ENCODE measurements at places on chromosomes 5 and 9.

DNA sequence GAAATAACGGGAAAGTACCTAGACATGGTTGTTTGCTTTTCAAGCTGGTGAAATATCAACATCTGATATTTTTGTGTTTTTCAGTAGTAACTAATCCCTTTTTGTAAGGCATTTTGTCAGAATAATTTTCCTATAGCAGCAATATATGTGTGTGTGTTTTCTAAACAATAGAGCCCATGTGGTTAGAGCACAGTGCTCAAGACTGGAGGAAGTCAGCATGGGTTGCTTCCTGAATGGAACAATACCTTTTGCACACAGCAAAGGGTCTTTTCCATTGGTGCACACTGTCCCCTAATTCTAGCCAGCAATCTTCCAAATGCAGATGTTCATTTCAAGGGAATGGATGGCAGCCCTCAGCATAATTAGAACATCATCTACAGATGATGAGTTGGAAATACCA is 270.1 kb downstream of the AOPEP start:
- DNase-seq: no peak

- no peak for DNase-seq
Observed at GRCh38 chr9:26296910-26297572, 595.6 kb downstream of the CAAP1 start.

DNA sequence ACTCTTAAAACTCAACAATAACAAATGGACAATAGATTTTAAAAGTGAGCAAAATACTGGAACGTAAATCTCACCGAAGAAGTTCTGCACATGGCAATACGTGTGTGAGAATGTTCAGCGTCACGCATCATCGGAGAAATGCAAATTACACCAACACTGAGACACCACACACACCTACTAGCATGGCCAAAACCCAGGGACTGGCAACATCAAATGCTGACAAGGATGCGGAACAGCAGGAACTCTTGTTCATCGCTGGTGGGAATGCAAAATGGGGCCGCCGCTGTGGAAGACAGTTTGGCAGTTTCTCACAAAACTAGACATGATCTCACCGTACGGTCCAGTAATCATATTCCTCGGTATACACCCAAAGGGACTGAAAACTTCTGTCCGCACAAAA is 21.6 kb upstream of the CLPTM1L start:
- no peak for DNase-seq

- DNase-seq: no peak
Observed at GRCh38 chr5:54693936-54694657, 176.5 kb downstream of the SNX18 start.

DNA sequence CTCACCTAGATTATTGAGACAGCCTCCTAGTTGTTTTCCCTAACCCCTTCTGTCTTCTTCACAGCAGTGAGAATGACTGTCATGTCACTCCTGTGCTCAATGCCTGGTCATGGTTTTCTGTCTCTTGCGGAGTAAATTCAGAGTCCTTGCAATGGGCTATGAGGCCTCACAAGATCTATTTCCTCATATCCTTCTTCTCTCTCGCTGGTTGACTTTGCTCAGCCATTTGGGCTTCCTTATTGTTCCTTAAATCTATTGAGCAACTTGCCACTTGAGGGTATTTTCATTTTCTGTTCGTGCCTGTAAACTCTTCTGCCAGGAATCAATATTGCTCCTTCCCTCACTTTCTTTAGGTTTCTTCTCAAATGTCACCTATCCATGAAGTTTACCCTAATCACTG is 9.0 kb downstream of the PPP3R2 start:
- no peak for DNase-seq

GRCh38 chr9:109912726-109913460 is 132.9 kb downstream of the PALM2AKAP2 start:
- DNase-seq: no peak

DNA sequence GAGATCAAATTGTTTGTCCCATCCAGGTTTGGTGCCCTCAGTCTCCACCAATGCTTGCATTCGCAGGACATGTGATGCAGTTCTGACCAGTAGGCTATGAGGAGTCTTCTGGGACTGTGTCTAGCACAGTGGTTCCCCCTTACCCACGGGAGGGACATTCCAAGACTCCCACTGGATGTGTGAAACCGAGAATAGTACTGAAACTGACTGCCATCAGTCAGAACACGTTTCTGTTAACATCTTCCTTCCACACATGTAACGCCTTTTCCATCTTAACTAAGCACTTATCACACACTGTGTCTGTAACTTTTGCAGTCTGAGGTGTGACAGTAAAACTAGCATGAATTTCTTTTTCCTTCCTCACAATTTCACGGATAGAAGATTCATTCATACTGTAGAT is 74.7 kb downstream of the PTTG1 start:
- no peak for DNase-seq

- no peak for DNase-seq
Observed at GRCh38 chr9:136599811-136600660, 54.2 kb upstream of the NOTCH1 start.

GRCh38 chr5:115354246-115354645 is 57.8 kb upstream of the CCDC112 start:
- no peak for DNase-seq

GRCh38 chr5:67047160-67047559 is 149.4 kb downstream of the CD180 start:
- DNase-seq: no peak

- no peak for DNase-seq
Observed at GRCh38 chr9:2742214-2742613, 24.9 kb downstream of the KCNV2 start.

DNA sequence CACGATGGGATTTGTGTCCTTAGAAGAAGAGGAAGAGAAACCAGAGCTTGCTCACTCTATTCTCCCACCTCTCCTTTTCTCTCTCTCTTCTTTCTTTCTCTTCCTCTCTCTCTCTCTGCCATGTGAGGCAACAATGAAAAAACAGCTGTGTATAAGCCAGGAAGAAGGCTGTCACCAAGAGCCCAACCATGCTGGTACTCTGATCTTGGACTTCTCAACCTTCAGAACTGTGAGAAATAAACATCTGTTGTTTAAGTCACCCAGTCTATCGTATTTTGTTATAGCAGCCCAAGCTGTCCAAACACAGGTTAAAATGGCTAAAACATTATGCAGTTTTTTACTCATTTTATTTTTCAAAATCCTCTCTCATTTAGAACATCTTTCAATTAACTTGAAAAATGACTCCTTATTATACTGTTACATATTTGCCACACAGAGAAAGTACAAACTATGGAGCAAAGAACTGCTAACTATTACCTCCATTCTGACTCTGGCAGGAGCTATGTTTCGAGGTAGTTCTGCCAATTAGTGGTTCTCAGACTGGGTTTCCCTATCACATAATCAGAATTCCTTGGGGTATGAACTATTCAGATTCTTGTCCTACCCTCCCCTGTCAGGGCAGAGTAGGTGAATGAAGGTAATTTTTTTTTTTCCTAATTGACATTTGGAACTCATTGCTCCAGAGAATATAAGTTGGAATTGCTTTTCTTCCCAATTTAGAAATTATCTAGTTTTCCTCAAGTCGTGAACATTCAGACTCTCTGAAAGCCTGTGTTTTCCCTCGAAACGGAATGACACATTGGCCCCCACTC is 434.6 kb downstream of the ENC1 start:
- DNase-seq: no peak

DNA sequence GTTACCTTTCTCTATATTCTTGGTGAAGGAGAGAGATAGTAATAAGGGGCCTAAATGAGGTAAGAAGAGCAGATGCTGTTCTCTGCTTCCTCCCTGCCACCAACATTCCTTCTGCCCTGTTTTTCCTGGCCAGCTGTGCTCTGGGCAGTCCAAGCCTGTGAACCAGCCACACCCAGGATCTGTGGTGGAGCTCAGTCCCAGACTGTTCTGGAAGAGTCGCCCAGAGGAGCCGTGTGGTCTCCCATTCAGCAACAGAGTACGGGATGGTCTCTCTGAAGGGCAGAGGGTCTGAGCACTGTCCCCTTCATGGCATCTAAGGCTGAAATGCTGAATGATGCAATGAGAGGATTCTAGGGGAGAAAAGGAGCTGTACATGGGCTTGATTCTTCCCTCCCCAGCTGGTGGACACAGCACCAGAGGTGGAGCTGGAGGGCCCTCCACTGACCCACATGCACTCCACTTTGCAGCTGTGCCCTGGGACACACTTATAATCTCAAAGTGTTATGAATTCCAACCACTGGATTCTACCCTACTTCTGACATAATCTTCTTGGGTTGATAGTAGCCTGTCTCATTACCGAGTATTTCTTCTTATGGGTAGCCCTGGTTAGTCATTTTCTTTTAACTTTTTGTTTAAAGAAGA is 70.8 kb upstream of the RPS23 start:
- DNase-seq: no peak

- DNase-seq: no peak
Observed at GRCh38 chr5:91098541-91098940, 284.6 kb downstream of the ARRDC3 start.

GRCh38 chr5:180915924-180916323 is 17.0 kb downstream of the BTNL8 start:
- DNase-seq: no peak

DNA sequence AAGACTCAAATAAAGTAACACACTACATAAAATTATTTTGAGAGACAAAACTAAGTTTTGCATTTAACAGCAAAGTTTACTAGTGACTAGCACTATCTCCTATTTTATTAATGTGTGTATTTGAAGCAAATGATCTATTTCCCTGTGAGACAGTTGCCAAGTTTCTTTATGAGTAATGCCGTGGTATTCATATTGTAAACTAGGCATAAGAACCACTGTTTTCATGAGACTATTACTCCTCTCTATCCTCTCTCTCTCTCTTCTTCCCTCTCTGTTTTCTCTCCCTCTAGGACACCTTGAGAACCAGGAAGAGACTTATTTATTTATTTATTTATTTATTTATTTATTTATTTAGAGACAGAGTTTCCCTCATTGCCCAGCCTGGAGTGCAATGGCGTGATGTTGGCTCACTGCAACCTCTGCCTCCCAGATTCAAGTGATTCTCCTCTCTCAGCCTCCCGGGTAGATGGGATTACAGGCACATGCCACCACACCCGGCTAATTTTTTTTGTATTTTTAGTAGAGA is 61.1 kb downstream of the MLANA start:
- DNase-seq: no peak

DNA sequence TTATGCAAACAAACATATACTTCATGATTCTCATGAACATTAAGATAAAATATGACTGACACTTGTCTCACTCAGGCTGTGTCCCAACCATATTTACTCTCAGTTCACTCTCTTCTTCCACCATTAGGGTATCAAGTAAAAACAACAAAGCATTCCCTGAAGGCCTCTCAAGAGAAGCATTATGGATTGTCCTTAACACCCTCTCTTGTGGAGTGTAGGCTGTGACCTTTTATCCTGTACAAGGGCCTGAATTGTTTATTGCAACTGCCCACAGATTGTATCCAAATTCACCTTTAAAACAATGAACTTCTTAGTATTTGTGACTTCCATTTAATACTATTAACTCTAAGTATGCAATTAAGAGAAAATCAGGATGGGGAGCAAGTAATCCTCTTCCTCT is 78.1 kb downstream of the RICTOR start:
- no peak for DNase-seq

DNA sequence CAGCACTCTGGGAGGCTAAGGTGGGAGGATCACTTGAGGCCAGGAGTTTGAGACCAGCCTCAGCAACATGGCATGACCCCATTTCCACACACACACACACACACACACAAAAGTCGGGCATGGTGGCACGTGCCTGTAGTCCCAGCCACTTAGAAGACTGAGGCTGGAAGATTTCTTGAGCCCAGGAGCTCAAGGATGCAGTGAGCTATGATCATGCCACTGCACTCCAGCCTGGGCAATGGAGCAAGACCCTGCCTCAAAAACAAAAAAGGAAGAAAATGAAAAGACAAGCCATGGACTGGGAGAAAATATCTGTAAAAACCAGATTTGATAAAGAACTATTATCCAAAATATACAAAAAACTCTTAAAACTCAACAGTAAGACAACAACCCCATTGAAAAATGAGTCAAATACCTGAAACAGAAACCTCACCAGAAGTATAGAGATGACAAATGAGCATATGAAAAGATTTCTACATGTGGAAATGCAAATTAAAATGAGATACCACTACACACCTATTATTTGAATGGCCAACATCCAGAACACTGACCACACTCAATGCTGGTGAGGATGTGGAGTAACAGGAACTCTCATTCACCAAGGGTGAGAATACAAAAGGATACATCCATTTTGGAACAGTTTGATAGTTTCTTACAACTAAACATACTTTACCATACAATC is 24.7 kb downstream of the DNAJA1 start:
- DNase-seq: no peak

DNA sequence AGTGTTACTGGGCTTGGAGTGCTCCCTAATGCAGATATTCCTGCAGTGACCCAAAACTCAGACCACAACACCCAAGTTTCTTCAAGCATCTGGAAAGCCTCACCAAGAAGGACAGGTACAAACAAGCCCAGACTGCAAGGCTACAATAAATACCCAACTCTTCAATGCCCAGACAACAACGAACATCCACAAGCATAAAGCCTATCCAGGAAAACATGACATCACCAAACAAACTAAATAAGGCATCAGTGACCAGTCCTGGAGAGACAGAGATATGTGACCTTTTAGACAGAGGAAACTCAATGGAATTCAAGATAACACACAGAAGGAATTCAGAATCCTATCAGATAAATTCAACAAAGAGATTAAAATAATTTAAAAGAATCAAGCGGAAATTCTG is 605.6 kb downstream of the PDE4D start:
- DNase-seq: no peak

DNA sequence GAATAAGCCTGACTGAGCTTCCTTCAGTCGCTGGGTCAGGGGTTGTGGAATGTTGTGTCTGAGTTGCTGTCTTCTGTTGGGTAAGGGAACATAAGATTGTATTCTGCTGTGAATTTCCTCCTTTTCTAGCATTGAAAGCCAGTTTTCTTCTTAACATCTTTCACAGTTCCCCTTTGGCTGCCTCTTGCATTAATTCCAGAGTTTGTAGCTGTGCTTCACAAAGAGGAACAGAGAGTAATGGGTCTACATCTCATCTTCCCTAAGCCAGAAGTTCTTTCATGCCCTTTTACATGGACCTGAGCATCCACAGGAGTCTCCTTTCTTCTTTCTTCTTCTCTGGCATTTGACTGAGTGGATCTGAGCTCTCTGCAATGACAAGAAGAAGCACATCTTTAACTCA is 686.8 kb downstream of the KCTD16 start:
- DNase-seq: no peak

DNA sequence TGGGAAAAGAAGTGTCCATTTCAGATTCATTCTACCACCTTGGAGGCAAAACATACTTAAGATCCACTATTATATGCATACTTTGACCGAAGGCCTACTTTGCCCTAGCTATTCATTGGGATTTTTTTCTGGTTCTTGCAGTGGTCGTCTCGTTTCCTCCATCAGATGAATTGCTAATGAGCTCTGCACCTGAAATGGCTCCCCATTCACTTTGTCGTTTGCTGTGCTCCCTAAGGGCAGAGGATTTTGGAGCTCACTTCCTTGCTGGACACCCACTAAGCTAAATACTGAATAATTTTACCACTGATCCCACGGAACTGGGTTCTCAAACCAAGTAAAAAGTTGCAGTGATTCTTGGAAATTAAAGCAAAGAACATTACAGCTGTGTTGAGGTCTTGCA is 1.9 kb downstream of the KDM3B start:
- no peak for DNase-seq

GRCh38 chr5:10699281-10699874 is 61.7 kb downstream of the DAP start:
- no peak for DNase-seq

- no peak for DNase-seq
Observed at GRCh38 chr9:76292246-76292645, 102.0 kb downstream of the RFK start.

GRCh38 chr9:105144076-105144475 is 100.4 kb upstream of the SLC44A1 start:
- DNase-seq: no peak

GRCh38 chr5:18992264-18992663 is 995.7 kb downstream of the CDH18 start:
- DNase-seq: no peak
